NCI-H345 (cell line): ENCODE measurements at places on chromosomes 12 and 14.

DNA sequence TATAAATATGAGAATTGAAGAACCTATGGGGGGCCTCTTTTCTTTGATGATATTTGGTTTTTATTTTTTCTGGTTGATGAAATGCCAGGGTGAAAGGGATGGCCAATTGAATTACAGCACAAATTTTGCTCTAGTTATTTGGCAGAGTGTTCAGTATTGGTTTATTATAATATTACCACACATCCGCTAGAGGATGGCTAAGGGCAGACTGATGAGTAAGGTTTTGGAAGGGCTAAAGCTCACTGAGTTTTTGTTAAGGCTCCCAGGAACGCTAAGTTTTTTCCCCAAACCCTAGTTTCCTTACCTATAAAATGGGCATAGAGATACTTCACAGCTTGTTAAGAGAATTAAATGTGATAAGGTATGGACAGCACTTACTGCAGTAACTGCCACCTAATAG is 34.3 kb upstream of the LRRC10 start:
- DNase-seq: no peak

GRCh38 chr12:75481013-75481705 is 604 bp downstream of the GLIPR1 start:
- DNase-seq: no peak

GRCh38 chr12:13154831-13155230 is 41.7 kb upstream of the EMP1 start:
- no peak for DNase-seq

- no peak for DNase-seq
Measured at GRCh38 chr12:27429606-27430005, 16.9 kb upstream of the SMCO2 start.

- no peak for DNase-seq
Measured at GRCh38 chr12:109255377-109255776, 53.7 kb downstream of the FOXN4 start.

- DNase-seq: no peak
Measured at GRCh38 chr12:132806857-132807256, 21.8 kb downstream of the GOLGA3 start.

- DNase-seq: no peak
Measured at GRCh38 chr14:71395636-71396035, 488.4 kb downstream of the PCNX1 start.

- no peak for DNase-seq
Measured at GRCh38 chr14:69204753-69205152, 13.5 kb downstream of the EXD2 start.

- DNase-seq: no peak
Measured at GRCh38 chr12:52271158-52271557, 3.3 kb upstream of the KRT86 start.

DNA sequence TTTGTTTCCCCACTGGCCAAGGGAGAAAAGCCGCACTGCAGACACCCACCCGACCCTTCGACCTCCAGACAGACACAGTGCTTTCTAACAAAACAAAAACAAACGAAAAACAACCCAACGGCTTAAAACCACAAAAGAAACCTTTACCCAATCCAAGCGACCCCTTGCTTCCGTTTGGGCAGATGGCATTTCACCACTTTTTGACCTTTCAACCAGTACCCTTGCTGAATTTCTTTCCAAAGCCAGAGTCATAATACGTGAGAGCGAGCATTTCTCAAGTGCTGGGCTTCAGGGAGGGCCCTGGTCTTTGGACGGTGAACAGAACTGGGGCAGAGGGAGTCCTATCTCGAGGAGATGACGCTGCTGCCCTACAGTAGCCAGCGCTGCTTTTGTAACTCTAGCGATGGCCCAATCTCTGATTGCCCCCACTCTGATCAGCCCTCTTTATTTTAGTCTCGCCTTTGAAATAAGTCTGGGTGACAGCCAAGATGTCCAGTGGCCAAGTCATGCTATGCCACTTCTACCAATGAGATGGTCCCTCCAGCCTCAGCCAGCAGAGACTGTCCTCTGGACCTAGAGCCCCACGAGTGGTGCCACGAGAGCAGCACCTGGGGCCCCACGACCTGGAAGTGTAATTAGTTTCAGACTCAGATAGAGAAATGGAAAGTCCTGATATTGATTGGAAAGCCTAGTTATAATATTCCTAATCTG is 21.9 kb upstream of the ADIPOR2 start:
- no peak for DNase-seq

DNA sequence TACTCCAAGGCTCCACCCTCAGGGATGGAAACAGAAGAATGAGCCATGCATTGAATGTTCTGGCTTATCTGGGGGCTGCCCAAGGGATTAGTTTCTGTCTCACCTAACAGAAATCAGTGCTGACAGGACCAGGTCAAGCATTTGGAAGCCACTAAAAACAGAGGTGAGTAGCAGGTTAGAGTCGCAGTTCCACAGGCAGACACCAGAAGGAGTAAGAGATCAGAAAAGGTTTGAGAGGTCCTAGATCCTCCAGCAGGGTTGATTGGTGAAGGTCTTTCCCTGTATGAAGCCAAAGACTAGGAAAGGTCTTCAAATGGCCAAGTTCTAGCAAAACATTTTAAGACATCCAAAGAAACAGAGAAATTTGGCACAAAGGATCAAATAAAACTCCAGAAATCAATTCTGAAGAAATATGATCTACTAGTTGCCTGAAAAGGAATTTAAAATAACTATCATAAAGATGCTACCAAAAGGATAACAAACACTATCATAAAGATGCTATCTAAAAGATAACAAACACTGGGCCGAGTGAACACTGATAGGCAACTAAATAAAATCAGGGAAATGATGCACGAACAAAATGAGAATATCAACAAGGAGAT is 19.5 kb upstream of the TTC9 start:
- peak; percentile 61 for DNase-seq

GRCh38 chr12:52259657-52260243 is 14.7 kb upstream of the KRT86 start:
- DNase-seq: no peak

GRCh38 chr12:94754653-94755052 is 104.3 kb upstream of the TMCC3 start:
- DNase-seq: no peak

DNA sequence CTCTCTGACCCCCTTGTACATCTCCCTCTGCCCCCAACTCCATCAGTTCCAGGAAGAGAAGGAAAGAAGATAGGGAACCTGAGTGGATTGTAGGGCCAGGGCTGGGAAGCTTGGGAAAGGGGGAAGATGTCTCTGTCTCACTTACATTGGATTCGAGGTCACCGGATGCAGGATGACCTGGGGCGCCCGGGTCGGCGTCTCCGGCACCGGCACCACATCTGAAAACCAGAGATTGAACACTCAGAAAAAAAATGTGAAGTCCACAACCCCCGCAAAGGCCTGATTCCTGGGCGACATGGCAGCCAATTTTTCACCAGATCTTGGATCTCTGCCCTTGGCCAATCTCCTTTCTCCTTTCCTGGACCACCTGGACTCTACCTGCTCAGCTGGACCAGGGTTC is 169.4 kb upstream of the NOS1 start:
- DNase-seq: no peak
